G401 (cell line): ENCODE measurements at places on chromosomes 3 and 15. TPM values are rescaled to one million over a fixed set of nuclear protein-coding genes. Genes with fewer than 3 reads are reported as not detected.

GRCh38 chr3:131704098-131704497 lies 201.3 kb upstream of the MRPL3 start:
- no peak for DNase-seq

SH2D7 gene
- not detected in 2 replicates for total RNA-seq

TMEM207 gene
- total RNA-seq = not detected in 2 replicates

ZNF774 gene
- total RNA-seq = 0.27 and 0.62 TPM in 2 replicates

FSTL1 gene
- total RNA-seq = 117 and 179 TPM in 2 replicates

BLOC1S6 gene
- total RNA-seq = 53.4 and 114 TPM in 2 replicates
